ENCODE measurements at places on chromosomes 5 and 9. TPM values are rescaled to one million over a fixed set of nuclear protein-coding genes. Genes with fewer than 3 reads are reported as not detected.

GRCh38 chr5:156258934-156259333, 68.0 kb upstream of the SGCD start:
- DNase-seq, result no peak
- H3K4me3 ChIP-seq, result no peak overlapping the region
- H3K4me1 ChIP-seq, result no peaks in the 10 kb centered on the region

The RASGRF2 gene
- 6.7 TPM for total RNA-seq

DNA sequence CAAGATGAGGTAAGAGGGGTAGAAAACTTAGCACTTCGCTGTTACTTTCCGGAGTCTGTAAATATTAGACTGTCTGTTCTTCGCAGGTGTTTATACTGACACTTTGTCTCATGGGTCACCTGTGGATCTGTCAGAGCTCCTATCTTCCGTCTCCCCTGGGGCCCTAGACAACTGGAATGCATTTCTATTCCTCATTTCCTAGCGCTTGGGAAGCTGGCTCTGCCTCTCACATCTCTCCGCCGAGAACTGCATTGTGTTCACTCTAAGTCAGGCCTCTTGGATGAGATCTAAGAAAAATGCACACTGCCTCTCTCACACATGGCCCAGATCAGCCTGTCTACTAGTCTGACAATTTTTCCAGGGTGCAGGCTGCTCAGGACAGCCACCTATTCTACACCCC, 39.5 kb downstream of the PCA3 start:
- peaks cover 8% of the 10 kb centered on the region for H3K27me3 ChIP-seq
- no peak overlapping the region for H3K27ac ChIP-seq
- no peak for DNase-seq
- H3K4me1 ChIP-seq, result no peaks in the 10 kb centered on the region
- H3K4me3 ChIP-seq, result no peak overlapping the region

The FBXO38 gene
- total RNA-seq, result 72.9 TPM

The SLC4A9 gene
- total RNA-seq, result 0.32 TPM

- H3K4me1 ChIP-seq, result no peaks in the 10 kb centered on the region
- H3K4me3 ChIP-seq, result no peak overlapping the region
- no peak for DNase-seq
- H3K27me3 ChIP-seq, result no peaks in the 10 kb centered on the region
Observed at GRCh38 chr5:10320793-10321192, 13.1 kb upstream of the CMBL start.

GRCh38 chr9:92508018-92508820, 25.9 kb upstream of the ASPN start:
- H3K27me3 ChIP-seq, result no peaks in the 10 kb centered on the region
- H3K36me3 ChIP-seq, result no peaks in the 10 kb centered on the region
- no peak for DNase-seq

DNA sequence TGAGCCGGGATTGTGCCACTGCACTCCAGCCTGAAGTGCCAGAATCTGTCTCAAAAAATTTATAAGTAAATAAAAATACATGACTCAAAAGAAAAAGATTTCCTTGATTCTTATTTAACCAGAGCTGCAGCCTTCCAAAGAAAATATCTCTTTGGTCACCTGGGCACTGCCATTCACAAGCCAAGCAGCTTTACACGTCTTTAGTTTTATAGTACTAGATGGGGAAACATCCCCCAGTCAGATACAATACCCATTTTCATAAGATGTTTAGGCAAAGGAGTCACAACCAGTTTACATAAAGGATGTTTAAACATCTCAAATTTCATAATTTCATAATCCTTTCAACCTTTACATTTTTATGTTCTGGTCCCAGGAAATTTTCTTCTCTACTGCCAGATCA, 13.7 kb upstream of the OXCT1 start:
- no peaks in the 10 kb centered on the region for H3K4me1 ChIP-seq
- H3K27ac ChIP-seq, result no peak overlapping the region
- no peaks in the 10 kb centered on the region for H3K36me3 ChIP-seq
- no peak overlapping the region for H3K4me3 ChIP-seq
- no peaks in the 10 kb centered on the region for H3K27me3 ChIP-seq

The FAM120AOS gene
- total RNA-seq, result 45.0 TPM

DNA sequence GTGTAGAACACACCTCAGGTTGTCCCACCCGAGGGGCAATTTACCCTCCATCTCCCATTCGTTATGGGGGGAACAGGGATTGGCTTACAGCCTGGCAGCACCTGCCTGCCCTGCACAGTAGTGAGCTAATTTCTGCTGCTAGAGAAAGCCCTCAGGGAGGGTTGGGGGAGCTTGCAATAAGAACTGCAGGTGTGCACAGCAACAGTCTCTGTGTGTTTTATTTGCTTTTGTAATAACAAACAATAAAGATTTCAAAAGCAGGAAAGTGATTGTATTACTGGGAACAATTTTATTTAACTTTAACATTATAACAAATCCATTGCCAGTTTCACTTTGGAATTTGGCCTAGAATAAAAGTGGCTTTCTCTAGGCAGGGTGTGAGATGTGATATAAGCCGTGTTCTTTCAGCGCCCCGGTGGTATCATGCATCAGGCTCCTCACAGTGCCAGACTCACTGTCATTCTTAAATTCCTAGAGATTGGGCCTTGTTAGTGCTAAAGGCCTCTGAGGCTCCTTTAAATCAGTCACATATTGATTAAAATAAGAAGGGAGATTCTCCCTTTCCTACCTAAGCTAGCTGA, 81.1 kb downstream of the RMI1 start:
- no peak overlapping the region for H3K4me3 ChIP-seq
- no peak overlapping the region for H3K27ac ChIP-seq
- no peaks in the 10 kb centered on the region for H3K27me3 ChIP-seq
- no peaks in the 10 kb centered on the region for H3K4me1 ChIP-seq
- no peaks in the 10 kb centered on the region for H3K36me3 ChIP-seq

DNA sequence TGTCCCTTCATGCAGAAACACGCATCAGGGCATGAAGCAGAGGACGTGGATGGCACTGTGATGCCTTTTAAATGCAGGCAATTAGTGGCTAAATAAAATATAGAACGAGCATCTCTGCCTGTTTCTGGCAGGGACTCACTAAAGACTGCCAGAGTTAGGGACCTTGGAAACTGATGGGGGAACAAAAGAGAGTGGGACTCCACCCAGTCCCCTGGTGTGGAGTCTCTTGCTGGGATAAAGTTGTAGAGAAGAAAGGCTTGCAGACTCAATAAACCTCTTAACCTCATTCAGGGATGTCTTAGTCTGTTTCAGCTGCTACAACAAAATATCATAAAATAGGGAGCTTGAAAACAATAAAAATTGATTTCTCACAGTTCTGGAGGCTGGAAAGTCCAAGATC, 87.6 kb upstream of the ARAP3 start:
- H3K36me3 ChIP-seq, result no peaks in the 10 kb centered on the region
- DNase-seq, result no peak
- H3K4me1 ChIP-seq, result no peaks in the 10 kb centered on the region
- no peak overlapping the region for H3K27ac ChIP-seq

DNA sequence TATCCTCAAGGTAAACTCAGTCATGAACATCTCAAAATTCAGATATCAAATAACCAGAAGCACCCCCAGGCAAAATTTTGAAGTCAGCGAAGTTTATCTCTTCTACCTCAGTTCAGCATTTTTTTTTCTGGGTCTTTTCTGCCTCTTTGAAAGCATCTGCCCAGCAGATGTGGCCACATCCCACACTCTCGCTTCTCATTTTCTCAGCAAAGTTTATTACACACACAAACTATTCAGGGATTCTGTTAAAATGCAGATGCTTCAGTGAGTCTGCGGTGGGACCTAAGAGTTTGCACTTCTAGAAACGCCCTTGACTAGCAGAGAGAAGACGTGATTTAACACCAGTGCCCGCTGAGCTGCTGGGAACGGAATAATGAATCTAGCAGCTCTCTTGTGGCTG, 19.3 kb downstream of the RASEF start:
- no peaks in the 10 kb centered on the region for H3K27me3 ChIP-seq
- H3K4me1 ChIP-seq, result no peaks in the 10 kb centered on the region
- no peaks in the 10 kb centered on the region for H3K36me3 ChIP-seq
